Memory B cell (primary cell): ENCODE measurements at places on chromosomes 5 and 9.
A peak's percentile ranks its signal among the peaks of the same experiment; 100 is the strongest.

GRCh38 chr9:122325124-122325523 is 45.7 kb upstream of the PTGS1 start:
- H3K36me3 ChIP-seq, result peaks cover 32% of the 10 kb centered on the region
- DNase-seq, result no peak
- H3K4me3 ChIP-seq, result no peak overlapping the region

DNA sequence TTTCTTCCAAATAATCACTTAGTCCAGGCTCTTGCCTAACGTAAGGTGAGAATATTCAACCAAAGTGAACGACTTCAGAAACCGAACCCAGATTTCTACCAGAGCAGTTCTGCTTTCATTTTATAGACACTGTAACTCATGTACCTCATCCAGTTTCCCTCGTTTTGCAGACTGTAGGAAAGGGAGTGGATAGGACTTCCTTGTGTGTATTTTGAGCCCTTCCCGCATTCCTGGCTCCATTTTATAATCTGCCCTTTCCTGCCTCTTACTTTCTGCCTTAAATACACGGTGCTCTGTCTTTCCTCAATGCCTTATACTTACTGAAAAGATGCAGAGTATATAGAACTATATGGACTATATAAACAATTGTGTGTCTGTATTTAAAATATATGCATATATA is 20.8 kb downstream of the MINAR2 start:
- H3K36me3 ChIP-seq, result no peaks in the 10 kb centered on the region
- DNase-seq, result no peak
- H3K4me1 ChIP-seq, result no peaks in the 10 kb centered on the region
- peaks cover 5% of the 10 kb centered on the region for H3K27me3 ChIP-seq
- H3K4me3 ChIP-seq, result no peak overlapping the region
- H3K27ac ChIP-seq, result no peak overlapping the region

- no peak for DNase-seq
- H3K4me3 ChIP-seq, result no peak overlapping the region
- H3K27me3 ChIP-seq, result no peaks in the 10 kb centered on the region
- peaks cover 15% of the 10 kb centered on the region for H3K36me3 ChIP-seq
These were observed 49.2 kb upstream of the KIAA1958 start for GRCh38 chr9:112437406-112437805.

GRCh38 chr9:71824257-71824656 is 55.9 kb upstream of the CEMIP2 start:
- no peaks in the 10 kb centered on the region for H3K36me3 ChIP-seq
- no peak for DNase-seq
- no peak overlapping the region for H3K27ac ChIP-seq
- peaks cover 1% of the 10 kb centered on the region for H3K27me3 ChIP-seq
- no peak overlapping the region for H3K4me3 ChIP-seq

DNA sequence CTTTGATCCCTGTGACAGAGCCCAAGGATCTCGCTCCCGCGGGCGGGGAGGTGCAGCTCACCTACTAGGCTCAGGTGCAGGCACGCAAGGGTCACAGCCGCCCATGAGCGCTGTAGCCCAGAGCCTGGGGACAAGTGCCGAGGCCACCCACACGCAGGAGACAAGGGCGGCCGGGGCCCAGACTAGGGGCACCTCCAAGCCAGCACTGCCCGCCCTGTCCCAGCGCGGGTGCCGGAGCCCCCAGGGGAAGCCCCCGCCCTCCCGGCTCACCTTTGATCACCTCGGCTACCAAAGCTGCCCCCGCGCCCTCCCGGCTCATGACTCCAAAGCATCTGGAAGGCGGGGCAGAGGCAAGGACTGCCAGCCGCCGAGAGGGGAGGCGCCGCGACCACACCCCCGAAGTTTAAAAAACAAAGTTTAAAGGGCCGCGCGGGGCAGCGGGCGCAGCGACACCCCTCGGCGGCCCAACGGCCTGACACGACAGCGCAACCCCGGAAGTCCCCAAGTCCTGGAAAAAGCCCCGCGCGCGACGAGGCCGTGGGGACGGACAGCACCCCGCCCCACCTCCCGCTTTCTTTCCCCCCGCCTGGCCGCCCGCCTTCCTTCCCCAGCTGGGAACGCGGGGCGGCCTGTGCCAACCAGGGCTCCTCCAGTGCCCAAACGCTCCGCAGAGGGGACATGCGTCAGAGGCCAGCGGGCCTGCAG is 53.0 kb downstream of the CDC14B start:
- peaks cover 6% of the 10 kb centered on the region for H3K27me3 ChIP-seq
- DNase-seq, result peak; percentile 77
- H3K4me1 ChIP-seq, result peaks cover 14% of the 10 kb centered on the region
- H3K36me3 ChIP-seq, result peaks cover under 1% of the 10 kb centered on the region

GRCh38 chr5:164346785-164347630 is 841.6 kb downstream of the MAT2B start:
- H3K4me3 ChIP-seq, result no peak overlapping the region
- H3K27ac ChIP-seq, result no peak overlapping the region
- peaks cover 6% of the 10 kb centered on the region for H3K27me3 ChIP-seq
- H3K4me1 ChIP-seq, result peaks cover 7% of the 10 kb centered on the region
- no peak for DNase-seq
- no peaks in the 10 kb centered on the region for H3K36me3 ChIP-seq

DNA sequence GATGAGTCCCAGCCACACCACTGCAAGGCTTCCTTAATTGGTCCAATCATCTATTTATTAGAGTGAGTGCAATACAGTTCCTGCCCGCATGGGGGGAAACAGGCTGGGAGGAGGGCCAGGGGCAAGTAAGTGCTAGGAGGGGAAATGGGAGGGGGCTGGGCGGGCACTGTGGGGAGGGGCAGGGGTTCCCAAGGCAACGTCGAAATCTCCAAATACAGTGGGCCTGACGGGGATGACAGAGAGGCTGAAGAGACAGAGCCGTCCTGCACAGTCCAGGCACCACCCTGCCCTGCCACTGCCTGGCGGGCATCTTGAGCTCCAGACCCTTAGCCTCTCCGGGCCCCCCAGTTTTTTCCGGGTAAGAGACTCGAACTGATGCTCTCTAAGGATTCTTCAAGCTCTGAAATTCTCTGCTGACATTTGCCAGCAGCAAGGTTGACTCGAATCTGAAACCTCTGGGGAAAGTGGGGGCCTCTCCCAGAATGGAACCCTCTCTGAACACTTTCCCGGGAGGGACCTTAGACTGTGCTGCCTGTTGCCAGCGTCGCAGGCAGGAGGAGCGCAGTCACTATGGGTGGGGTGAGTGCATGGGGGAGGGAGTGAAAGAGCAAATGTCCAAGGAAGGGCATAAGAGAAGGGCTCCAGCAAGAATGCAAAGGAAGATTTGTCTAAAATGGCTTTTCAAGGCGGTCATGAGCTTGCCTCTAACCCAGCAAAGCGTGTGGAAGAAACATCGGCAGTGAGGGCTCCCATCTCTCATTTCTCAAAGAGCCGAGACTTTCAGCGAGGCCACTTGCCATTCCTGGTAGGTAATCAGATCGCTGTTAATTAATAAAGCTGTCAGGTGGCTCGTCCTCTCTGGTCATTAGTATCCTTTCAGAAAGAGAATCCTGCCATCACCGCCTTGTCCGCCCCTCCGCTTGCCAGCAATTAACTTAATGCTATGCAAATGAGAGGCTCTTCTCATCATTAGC is 99.0 kb downstream of the GTF3C4 start:
- peak; percentile 60 for DNase-seq
- peak overlapping the region; percentile 99 for H3K4me3 ChIP-seq
- H3K27ac ChIP-seq, result peak overlapping the region; percentile 97
- H3K27me3 ChIP-seq, result no peaks in the 10 kb centered on the region
- H3K36me3 ChIP-seq, result peaks cover 2% of the 10 kb centered on the region
- peaks cover 6% of the 10 kb centered on the region for H3K4me1 ChIP-seq

- H3K27ac ChIP-seq, result peak overlapping the region; percentile 70
- no peak for DNase-seq
- peaks cover 7% of the 10 kb centered on the region for H3K4me1 ChIP-seq
- H3K36me3 ChIP-seq, result peaks cover 25% of the 10 kb centered on the region
- no peak overlapping the region for H3K4me3 ChIP-seq
These were observed 47.9 kb downstream of the PRRT1B start for GRCh38 chr9:131593091-131593820.

GRCh38 chr5:67077296-67077695 is 119.3 kb downstream of the CD180 start:
- H3K4me3 ChIP-seq, result no peak overlapping the region
- H3K27ac ChIP-seq, result no peak overlapping the region
- H3K36me3 ChIP-seq, result peaks cover 2% of the 10 kb centered on the region
- no peak for DNase-seq
- no peaks in the 10 kb centered on the region for H3K27me3 ChIP-seq

DNA sequence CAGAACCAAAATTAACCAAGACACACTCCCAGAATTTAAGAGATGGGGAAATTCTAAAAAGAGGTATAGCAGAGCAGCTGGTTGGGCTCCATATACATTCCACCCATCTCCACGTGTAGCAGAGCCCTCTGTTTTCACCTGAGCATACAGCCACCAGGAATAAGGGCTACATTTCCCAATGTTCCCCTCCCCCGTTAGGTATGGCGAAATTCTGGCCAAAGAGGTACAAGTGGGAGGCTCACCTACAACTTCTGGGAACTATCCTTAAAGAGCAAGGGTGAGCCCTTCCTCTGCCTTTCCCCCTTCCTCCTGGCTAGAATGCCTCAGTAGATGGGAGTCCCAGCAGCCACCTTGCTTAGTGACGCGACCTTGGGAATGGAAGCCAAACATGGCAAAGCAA is 5.3 kb upstream of the SAP30L start:
- no peak for DNase-seq
- no peak overlapping the region for H3K4me3 ChIP-seq
- H3K36me3 ChIP-seq, result peaks cover 46% of the 10 kb centered on the region
- no peak overlapping the region for H3K27ac ChIP-seq
- H3K27me3 ChIP-seq, result no peaks in the 10 kb centered on the region

DNA sequence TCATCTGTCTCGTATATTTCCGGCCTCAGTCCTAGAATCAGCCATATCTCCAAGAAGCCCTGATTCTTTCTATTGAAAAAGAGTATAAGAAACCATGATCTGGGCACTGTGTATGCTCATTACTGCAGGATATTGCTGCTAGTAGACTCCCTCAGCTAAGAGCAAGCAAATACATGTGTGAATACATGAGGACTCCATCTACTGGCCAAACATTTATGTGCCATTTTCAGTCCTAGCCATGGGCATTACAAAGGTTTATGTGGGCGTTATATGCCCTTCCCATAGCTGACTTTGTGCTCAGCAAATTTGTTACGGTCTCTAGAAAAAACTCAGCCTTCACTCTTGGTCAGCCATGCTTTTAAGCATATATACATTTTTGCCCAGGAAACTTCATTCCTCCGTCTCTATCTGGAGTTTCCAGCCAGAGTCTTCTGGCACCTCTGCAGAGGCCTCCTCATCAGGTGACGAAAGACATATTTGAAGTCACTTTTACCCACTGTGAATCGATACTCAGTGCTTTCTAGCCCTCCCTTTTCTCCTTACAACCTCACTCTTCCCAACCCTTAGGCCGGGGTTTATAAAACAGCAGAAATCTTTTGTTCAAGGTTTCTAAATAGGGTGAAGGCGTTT is 1495.6 kb upstream of the CDH6 start:
- no peaks in the 10 kb centered on the region for H3K36me3 ChIP-seq
- H3K27me3 ChIP-seq, result no peaks in the 10 kb centered on the region
- no peak overlapping the region for H3K27ac ChIP-seq
- no peak for DNase-seq
- no peak overlapping the region for H3K4me3 ChIP-seq

DNA sequence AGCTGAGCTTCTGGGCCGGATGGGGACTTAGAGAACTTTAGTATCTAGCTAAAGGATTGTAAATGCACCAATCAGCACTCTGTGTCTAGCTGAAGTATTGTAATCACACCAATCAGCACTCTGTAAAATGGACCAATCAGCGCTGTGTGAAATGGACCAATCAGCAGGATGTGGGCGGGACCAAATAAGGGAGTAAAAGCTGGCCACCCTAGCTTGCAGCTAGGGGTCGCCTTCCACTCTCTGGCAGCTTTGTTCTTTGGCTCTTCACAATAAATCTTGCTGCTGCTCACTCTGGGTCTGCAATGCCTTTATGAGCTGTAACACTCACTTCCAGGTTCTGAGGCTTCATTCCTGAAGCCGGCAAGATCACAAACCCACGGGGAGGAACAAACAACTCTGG is 354.0 kb downstream of the PRR16 start:
- H3K4me1 ChIP-seq, result no peaks in the 10 kb centered on the region
- no peak for DNase-seq
- no peaks in the 10 kb centered on the region for H3K36me3 ChIP-seq
- H3K27ac ChIP-seq, result no peak overlapping the region

- DNase-seq, result no peak
- H3K4me3 ChIP-seq, result no peak overlapping the region
- H3K27me3 ChIP-seq, result no peaks in the 10 kb centered on the region
- peaks cover 14% of the 10 kb centered on the region for H3K36me3 ChIP-seq
- H3K4me1 ChIP-seq, result peaks cover 30% of the 10 kb centered on the region
These were observed 42.4 kb downstream of the STRBP start for GRCh38 chr9:123225995-123226394.

- no peaks in the 10 kb centered on the region for H3K27me3 ChIP-seq
- H3K4me1 ChIP-seq, result peaks cover 29% of the 10 kb centered on the region
- H3K36me3 ChIP-seq, result peaks cover 42% of the 10 kb centered on the region
- H3K4me3 ChIP-seq, result peak overlapping the region; percentile 88
These were observed 20.5 kb downstream of the ERAP2 start for GRCh38 chr5:96896806-96897205.

GRCh38 chr5:45110399-45110798 is 301.7 kb downstream of the MRPS30 start:
- no peaks in the 10 kb centered on the region for H3K27me3 ChIP-seq
- no peaks in the 10 kb centered on the region for H3K36me3 ChIP-seq
- DNase-seq, result no peak
- no peak overlapping the region for H3K4me3 ChIP-seq
- no peak overlapping the region for H3K27ac ChIP-seq

DNA sequence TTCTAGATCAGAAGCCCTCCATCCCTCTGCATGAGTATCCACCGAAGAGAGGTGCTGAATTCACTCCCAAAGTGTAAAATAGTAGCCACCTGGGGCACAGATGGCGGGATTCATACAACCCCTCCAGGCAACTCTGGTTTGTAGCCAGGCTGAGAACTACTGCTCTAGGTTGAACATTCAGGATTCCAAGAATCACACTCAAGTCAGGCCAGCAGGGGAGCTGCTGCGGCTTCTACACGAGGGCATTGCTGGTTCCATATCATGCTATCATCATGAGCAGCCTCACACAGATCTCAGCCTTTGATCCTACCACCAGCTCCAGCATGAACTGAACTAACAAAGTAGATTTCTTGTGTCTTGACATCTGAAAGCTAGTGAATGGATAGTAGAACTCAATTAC is 367.9 kb downstream of the DIRAS2 start:
- H3K27ac ChIP-seq, result no peak overlapping the region
- DNase-seq, result no peak
- no peak overlapping the region for H3K4me3 ChIP-seq
- H3K36me3 ChIP-seq, result peaks cover 1% of the 10 kb centered on the region

- no peaks in the 10 kb centered on the region for H3K27me3 ChIP-seq
- H3K36me3 ChIP-seq, result no peaks in the 10 kb centered on the region
- no peak overlapping the region for H3K27ac ChIP-seq
- no peak for DNase-seq
- no peak overlapping the region for H3K4me3 ChIP-seq
These were observed 107.8 kb downstream of the PCSK5 start for GRCh38 chr9:75998096-75998780.
